T-helper 17 cell (primary cell): ENCODE measurements at places on chromosomes 1 and 21. TPM values are rescaled to one million over a fixed set of nuclear protein-coding genes. Genes with fewer than 3 reads are reported as not detected.

DNA sequence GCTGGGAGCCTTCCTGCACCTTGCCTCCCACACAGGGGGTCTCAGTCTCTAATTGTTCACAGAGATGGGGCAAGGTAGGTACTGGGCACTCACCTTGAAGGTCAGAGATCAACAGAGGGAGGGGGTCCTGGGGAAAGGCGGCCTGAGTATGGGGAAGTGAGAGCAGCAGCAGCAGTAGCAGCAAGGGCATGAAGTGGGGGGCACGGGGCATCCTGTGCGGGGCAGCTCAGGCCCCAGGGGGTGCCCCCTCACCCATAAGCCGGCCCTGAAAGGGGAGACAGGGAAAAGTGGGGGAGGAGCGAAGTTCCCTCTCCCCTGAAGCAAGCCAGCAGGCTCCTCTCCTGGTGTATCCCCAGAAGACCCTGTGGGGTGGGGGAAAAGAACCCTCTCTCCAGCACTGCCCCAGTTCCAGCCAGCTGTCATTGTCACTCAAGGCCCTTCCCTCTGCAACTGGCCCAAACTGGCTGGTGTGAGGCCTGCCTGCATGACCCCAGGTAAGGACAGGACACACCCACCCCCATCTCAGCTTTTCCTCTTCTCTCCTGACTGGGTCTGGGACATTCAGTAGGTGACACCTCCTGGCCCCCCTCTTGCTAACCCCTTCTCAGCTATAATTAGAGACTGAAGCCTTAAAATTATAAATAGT lies 3.9 kb downstream of the SEMA6C start:
- DNase-seq = no peak

DNA sequence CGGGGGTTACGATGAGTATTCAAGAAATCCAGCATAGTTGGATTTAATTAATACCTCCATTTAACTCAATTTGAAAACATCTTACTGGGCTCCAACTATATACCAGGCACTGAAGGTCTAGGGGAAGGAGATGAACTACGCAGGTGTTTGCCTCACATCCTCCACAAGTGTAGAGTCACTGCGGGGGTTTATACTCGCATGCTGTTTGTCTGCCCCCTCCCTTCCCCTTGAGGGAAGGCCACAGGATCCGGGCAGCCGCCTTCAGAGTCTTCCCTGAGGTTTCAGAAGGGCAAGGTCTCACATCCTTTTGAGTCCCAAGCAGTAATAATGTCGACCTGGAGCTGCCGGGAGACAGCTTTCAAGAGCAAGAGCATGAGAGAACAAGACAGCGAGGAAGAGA lies 142.4 kb upstream of the GALNT2 start:
- no peak for DNase-seq

GRCh38 chr1:109091078-109091838 lies 694 bp downstream of the TMEM167B start:
- DNase-seq = no peak

GRCh38 chr1:109623601-109624161 lies 4.0 kb downstream of the AMPD2 start:
- DNase-seq = no peak

DNA sequence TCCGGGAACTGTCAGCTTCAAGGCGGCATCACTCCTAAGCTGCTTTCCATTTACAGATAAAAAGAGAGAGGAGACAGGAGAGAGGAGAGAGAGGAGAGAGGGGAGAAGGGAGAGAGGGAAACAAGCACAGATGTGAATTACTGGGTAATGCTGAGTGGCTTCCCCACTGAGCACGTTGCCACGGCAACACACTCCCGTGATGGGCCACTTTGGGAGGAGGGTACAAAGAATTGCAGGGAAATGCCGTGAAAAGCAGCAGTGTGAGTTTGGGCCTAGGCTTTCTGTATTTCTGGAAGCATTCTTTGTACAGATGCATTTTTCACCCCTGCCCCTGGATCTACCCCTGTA lies 128.0 kb upstream of the IRF2BP2 start:
- DNase-seq = no peak

- no peak for DNase-seq
Observed at GRCh38 chr1:46801323-46802055, 2.6 kb downstream of the CYP4B1 start.

- DNase-seq = no peak
Observed at GRCh38 chr21:44965251-44966022, 25.6 kb downstream of the SLX9 start.

DNA sequence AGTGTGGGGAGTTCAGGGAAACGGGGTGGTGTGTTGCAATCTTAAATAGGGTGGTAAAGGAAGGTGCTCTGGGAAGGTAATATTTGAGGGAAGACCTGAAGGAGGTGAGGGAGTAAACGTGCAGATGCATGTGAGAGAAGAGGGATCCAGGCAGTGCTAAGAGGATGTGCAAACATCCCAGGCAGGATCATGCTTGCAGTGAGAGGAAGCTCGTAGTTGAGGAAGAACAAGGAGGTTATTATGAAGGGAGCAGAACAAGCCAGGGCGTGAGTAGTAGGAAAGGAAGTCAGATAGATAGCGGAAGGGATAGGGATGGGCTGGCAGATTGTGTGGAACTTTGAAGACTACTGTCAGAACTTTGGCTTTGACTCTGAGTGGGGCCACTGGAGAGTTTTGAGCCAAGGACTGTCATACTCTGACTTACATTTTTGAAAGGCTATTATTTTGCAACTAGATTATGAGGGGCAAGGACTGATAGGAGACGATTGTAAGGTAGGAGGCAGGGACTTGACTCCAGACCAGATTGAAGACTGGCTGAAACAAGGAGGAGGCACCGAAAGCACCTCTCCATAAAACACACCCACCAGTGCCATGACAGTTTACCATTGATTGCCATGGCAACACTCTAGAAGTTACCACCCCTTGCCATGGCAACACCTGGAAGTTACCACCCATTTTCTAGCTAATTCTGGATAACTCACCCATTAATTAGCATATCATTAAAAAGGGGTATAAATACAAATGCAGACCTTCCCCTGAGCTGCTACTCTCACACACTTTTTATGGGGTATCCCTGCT lies 67.0 kb downstream of the XCL2 start:
- no peak for DNase-seq

DNA sequence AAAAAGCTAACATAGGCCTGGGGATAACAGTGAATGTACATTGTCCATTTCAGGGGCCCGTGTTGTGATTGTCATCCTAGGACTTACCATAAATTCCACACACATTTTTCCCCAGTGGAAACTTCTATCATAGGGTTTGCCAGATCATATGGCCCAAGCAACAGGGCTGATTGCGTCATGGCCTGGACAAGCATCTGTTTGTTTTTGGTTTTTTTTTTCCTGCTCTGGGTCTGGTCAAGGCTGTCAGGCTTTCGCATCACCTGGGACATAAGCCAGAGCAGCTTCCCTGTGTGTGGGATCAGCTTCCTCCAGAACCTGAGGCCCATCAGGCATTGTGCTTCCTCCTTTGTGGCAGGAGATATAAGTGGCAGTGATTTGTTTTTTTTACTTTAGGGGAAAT lies 598.5 kb upstream of the USP24 start:
- no peak for DNase-seq

DNA sequence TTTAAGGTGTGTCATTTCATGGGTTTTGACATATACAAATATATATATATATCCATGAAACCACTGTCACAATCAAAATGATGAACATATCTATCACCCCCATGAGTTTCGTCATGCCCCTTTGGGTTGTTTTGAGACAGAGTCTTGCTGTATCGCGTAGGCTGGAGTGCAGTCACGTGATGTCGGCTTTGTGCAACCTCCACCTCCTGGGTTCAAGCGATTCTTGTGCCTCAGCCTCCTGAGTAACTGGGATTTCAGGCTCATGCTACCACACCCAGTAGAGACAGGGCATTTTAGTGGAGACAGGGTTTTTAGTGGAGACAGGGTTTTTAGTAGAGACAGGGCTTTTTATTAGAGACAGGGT lies 8.0 kb downstream of the HJV start:
- DNase-seq = no peak

GRCh38 chr21:16580661-16581060 lies 850.9 kb downstream of the USP25 start:
- DNase-seq = no peak

The SPRR4 gene
- total RNA-seq = not detected

The RNU1-2 gene
- total RNA-seq = 3,922 TPM

The CZIB gene
- total RNA-seq = 28.7 TPM
